Activated CD4-positive, alpha-beta T cell treated with anti-CD3 and anti-CD28 coated beads for 48 hours (primary cell): ENCODE measurements at places on chromosomes 16 and 17.
A peak's percentile ranks its signal among the peaks of the same experiment; 100 is the strongest.

- no peak for DNase-seq
These were observed 2.0 kb downstream of the MRM3 start for GRCh38 chr17:784143-784542.

DNA sequence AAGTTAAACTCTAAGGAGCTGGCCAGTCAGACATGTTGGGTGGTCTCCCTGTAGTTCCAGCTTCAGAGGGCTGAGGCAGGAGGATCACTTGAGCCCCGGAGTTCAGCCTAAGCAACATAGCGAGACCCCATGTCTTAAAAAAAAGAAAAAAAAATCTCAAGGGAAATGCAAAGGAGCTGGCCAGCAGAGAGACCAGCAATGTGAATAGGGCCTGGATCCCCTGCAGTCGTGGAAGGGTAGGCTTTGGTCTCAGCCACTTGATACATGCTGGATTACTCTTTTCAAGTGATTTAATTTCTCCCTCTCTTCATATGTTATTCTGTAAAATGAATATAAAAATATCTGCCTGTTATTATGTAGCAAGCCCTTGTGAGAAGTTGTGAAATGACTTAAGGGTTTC lies 207.7 kb downstream of the SPECC1 start:
- DNase-seq, result no peak

DNA sequence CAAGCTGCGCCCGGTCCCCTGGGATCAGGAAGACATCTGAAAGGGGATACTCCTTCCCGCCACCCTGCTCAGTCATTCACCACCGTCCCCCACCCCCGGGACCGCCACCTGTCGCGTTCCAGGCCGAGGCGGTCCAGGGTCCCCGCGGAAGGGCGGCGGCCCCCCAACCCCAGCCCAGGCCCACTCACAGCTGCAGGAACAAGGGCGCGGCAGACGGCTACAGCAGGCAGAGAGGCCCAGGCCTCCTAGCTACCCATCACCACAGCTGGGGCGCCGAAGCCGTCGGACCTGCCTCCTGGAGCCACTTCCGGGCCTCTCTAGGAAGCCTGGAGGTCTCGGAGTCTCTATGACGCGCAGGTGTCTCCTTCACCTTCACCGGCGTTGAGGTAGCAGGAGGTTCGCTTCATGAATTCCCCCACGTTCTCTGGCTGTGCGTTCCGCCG lies at the start of gene SDR42E1:
SDR42E1 (minus strand) TSS at position 272 of the 443 bp plus-strand sequence. CDS start 10,612 bp downstream, outside the sequence.
- DNase-seq, result peak; percentile 79

GRCh38 chr16:84423416-84423837 lies 55.1 kb downstream of the ATP2C2 start:
- no peak for DNase-seq

GRCh38 chr17:34443619-34444469 lies 80.8 kb upstream of the CCL1 start:
- DNase-seq, result no peak

GRCh38 chr17:60535382-60536279 lies 9.6 kb upstream of the APPBP2 start:
- DNase-seq, result no peak

- DNase-seq, result peak; percentile 33
These were observed 5.5 kb upstream of the CACNG5 start for GRCh38 chr17:66829386-66829864.

DNA sequence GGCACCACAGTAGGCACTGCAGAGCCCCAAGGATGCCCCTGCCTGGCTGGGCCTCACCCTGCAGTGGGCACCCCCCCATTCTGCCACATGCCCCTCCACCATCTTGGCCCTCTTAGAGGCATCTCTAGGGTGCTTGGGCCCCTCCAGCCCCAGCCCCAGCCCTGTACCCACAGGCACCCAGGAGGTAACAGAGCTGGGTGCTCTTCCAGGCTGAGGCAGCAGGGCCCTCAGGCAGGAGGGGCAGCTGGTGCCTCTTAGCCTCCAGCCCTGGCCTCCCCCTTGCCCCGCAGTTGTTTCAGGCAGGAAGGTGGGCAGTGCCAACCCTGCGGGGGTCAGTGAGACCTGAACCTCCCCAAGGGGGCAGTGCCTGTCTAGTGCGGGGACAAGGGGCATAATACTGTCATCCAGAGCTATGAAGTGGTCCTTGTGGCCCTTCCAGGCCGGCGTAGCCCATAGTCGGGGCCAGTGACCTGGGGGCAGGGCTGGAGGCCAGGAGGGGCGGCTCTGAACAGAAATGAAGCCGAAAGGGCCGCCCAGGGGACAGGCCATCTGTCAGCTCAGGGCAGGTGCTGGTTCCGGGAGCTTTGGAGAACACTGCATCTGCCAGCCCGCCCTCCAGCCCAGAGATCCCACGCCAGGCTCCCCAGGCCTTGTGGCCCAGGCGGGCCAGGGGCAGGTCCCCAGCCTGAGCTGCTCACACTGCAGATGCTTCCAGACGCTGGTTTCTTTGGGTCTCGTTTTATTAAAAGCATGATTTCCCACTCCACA lies 4.9 kb upstream of the AATK start:
- DNase-seq, result no peak

DNA sequence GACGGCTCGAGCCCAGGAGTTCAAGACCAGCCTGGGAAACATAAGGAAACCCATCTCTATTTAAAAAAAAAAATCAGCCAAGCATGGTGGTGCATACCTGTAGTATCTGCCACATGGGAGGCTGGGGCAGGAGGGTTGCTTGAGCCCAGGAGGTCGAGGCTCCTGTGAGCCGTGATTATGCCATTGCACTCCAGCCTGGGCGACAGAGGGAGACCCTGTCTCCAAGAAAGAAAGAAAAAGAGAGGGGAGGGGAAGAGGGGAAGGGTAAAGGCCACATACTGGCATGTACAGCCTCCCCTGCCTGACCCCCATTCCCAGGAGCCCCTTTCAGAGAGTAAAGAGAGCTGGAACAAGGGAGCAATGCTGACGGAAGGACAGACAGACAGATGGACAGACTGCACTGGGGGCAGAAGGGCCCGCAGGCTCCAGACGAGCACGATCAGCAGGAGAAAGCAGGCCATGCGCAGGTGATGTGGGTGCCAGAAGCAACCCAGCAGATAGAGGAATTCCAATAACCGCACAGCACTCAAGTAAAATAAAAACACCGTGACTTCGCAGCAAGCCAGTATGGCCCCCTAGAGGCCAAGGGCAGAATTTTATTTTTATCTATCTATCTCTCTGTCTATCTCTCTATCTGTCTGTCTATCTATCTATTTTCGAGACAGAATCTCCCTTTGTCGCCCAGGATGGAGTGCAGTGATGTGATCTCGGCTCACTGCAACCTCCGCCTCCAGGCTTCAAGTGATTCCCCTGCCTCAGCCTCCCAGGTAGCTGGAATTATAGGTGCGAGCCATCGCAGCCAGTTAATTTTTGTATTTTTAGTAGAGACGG lies 27.1 kb upstream of the SNN start:
- no peak for DNase-seq

- DNase-seq, result no peak
These were observed 28.7 kb downstream of the CACNA1G start for GRCh38 chr17:50589095-50589705.

DNA sequence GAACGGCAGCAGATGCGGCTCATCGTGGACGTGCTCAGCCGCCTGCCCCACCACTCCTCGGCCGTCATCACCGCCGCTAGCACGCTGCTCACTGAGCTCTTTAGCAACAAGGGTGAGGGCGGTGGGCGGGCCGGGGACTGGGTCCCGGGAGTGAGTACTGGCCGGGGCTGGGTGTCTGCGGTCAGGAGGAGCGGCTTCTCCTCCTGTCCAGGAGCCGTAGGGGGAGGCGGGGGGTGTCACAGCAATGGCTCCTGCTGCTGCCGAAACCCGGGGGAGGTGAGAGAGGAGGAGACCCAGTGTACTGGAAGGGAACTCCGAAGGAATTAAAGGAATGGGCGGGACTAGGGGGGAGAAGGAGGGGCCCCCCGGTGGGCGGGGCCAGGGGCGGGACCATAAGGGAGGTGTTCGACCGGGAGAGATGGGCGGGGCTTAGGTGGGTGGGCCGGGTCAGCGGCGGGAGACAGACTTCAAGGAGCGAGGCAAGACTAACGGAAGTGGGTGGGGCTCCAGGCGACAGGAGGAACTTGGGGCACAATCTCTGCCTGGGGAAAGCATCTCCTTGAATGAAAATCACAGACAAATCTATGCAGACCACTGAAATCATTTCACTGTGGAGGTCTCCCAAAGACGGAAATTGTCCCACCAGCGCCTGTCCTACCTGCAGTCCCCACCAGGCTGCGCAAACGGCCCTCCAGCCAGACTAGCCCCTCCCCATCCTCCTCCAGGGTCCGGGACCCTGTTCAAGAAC lies 2.4 kb downstream of the NAGS start:
- DNase-seq, result peak; percentile 100

GRCh38 chr16:76970087-76970744 lies 220.8 kb upstream of the MON1B start:
- no peak for DNase-seq

DNA sequence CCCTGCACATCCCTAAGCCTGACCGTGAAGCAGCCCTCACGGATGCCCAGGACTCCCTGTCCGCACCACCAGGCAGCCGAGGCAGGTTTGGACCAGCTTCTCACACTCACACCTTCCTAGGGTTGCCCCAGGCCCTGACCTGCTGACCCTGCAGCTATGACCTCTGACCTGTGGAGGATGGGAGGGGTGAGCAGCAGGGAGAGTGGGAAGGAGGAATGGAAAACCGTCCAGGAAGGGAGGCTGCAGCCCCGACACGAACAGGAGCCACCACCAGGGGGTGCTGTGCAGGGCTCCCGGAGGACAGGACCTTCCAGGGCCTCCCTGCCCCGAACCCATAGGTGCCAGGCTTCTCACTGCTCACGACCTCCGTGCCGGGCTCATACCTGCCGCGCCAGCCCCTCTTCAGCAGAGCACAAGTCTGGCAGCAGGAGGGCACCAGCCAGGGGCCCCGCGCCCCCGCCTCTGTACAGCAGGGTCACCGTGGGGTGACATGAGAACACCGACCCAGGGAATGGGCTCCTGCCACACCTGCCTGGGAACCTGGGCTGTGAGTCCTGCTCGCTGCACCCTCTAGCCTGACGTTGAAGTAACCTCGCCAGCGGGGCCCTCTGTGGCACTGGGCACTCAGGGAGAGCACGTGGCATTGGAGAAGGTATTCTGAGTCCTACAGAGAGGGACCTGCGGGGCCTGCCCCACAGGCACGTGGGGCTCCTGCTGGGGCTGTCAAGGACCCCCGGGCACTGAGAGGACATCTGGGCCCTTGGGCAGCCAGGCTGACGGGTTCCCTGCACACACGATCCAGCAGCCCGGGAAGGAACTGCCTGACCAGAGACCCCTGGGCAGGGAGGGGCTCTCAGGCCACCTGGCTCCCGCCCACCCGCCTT lies 37.6 kb downstream of the CTU2 start:
- peak; percentile 83 for DNase-seq

DNA sequence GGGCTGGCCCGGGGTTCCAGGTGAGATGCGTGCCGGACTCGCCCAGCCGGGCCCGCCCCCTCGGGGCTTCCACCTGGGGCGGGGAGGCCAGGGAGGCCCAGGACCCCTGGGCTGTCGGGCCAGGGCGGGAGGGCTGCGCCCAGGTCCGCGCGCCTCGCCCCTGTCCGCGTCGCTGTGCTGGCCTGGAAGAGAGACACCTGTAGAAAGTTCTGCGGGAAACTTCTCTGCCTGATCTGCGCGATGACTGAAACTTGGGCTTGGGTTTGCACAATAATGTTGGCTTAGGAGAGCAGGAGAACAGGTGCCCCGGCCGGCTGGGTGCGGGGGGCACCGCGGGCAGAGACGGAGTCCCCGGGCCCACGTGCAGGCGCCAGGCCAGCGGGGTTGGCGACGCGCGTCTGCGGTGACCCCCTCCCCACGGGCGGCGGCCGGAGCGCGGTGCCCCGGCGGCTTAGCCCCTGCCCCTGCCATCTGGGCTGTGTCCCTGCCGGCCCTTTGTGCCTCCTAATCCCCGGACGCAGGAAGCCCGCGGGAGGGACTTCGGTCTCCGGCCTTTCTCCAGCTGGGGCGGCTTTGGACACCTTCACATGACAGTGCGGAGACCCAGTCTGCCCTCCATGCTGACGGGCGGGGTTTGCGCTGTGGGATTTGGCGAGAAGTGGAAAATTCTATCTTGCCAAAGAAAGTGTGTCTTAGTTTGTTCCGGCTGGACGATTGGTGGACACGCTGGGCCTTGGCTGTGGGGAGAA lies 483 bp downstream of the LLGL2 start:
- no peak for DNase-seq

DNA sequence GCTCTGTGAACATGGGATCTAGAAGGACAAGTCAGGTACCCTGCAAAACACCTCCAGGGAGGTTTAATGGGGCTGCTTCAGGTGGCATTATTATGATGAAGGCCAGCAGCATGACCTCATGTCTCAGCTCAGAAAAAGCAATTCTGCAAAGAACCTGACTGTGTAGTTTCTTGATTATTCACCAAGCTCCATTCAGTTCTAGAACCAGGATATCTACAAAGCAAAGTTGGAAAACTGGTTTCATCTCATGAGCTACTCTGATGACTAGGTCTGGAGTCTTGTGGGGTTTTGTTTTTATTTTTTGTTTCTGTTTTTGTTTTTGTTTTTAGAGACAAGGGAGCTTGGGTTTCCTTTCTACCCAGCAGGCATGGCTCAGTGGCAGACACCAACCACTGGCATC lies 19.0 kb upstream of the LRRC37A3 start:
- DNase-seq, result no peak

- DNase-seq, result no peak
These were observed 492.5 kb upstream of the HSBP1 start for GRCh38 chr16:83315271-83315670.

- no peak for DNase-seq
These were observed 171.8 kb upstream of the FOXF1 start for GRCh38 chr16:86338403-86339115.

GRCh38 chr17:38867968-38868816 lies 1.7 kb upstream of the LASP1 start:
- peak; percentile 34 for DNase-seq

GRCh38 chr16:77599793-77600415 lies 122.4 kb upstream of the NUDT7 start:
- DNase-seq, result peak; percentile 21

GRCh38 chr17:58590377-58590776 lies 75.9 kb upstream of the MTMR4 start:
- no peak for DNase-seq

GRCh38 chr16:19294156-19294649 lies 8.7 kb downstream of the CLEC19A start:
- DNase-seq, result peak; percentile 73

DNA sequence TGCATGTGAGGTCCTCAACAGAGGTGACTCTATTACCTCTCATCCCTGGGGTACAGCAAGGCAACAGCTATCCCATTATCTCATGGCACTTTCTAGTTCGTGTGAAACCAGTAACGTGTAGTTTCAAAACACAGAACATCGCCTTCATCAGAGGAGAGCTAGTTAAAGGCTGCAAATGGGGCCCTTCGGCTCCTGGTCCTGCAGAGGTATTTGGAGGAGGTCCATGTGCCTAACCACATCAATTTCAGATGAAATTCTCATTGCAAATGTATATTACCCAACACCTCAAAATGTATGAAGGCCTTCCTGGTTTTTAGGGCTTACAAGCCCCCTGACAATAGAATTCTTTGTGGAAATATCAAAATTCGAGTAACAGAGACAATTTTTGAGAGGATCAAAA lies 95.7 kb upstream of the PSMD7 start:
- no peak for DNase-seq
